T follicular helper cell (primary cell): ENCODE measurements at places on chromosomes 3 and 15.
A peak's percentile ranks its signal among the peaks of the same experiment; 100 is the strongest.

- DNase-seq = no peak
Observed at GRCh38 chr3:9452417-9452816, 55.0 kb downstream of the SETD5 start.

DNA sequence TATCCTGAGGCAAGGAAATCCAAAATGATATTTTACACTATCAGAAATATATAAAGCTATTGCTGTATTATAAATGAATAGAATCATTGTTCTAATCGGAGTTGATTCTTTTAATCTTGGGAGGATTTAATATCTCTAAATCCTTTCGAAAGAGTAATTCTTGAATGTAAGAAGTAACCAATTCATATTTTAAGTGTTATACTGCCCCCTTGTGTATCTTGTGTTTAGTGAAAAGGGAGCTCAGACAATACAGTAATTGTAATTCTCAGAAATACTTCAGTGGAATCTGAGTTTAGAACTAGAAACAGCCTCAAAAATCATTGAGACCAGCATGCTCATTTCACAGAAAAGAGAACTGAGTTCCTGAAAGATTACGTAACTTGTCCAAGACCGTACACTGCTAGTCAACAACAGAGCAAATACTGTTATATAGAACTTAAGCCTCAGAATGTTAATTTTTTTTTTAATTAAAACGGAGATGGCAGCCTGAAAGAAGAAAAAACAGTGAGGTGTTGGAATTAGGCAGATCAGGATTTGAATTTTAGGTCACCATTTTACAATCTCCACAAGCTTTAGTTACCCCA, 42.9 kb downstream of the PLCH1 start:
- DNase-seq = no peak

- DNase-seq = no peak
Observed at GRCh38 chr3:36318621-36319200, 61.6 kb upstream of the STAC start.

- no peak for DNase-seq
Observed at GRCh38 chr15:34861214-34861613, 65.9 kb upstream of the ACTC1 start.

DNA sequence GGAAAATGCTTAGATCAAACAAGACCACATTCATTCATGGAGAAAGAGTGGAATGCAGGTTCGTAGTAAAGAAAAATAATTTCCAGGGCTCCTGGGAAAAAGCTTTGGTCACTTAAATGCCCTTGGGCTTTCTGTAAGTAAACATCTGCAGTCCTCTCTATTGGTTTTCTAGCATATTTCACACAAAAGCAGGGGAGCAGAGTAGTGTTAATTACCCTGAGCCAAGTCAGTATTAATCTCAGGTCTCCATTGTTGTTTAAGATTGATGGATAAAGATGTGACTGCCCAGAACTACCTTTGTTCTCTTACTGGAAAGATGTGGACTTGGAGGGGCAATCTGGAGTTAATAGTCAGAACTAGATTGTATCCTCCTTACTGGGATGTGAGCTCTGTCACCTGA, 242.6 kb downstream of the PTPRG start:
- DNase-seq = no peak

GRCh38 chr3:147816752-147817151, 407.6 kb downstream of the ZIC1 start:
- DNase-seq = no peak

- DNase-seq = no peak
Observed at GRCh38 chr3:57784089-57784735, 28.1 kb downstream of the SLMAP start.

DNA sequence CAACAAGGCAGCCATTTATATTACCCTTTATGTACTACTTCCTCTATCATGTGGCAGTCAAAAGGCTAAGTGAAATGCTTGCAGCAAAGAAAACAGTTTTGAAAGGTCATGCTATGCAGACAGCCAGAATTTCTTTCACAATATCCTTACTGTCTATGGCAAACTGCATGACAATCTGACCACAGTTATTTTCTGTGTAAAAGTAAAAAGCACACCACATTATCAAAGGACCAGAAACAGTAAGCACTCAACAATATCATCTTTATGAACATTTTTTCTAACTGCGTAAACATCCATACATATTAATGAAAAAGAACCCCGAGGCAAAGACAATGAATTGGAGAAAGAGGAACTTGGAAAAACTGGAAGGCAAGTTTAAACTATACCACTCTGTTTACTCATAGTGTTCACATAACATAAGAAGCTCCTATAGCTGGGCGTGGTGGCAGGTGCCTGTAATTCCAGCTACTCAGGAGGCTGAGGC, 47.9 kb downstream of the PIK3CB start:
- DNase-seq = no peak

GRCh38 chr3:158909870-158910269, 108.0 kb downstream of the MFSD1 start:
- no peak for DNase-seq

DNA sequence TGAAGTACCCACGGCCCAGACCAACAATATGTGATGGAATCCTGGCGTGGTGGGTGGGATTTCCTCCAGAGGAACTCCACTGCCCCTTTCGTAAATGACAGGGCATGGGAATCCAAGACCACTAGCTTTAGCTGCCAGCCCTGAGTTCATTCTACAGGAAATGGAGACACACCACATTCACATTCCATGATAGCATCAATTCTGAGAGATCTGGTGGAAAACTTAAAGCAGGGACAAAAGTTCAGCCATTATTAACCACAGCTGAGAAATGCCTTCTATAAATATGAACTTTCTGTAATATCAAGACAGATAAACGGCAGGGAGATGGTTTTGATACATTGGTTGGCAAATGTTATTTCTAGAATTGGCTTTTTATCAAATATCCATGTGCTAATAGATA, 98.2 kb downstream of the FBN1 start:
- no peak for DNase-seq

DNA sequence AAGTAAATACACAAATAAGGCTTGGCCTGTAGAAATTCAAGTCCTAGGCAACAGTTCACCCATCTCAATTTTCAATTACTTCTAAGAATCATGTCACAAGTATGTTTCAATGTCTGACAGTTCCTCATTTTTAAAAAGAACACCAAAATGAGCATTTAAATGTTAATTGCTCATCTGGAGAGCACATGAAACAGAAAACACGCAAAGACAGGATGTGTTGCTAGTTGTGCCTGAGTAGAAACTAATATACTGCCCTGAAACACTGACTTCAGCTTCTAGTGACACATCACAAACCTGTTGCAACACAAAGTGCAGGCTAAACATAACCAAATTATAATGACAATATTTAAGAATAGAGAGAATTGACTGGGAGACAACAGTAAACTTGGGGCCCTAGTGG, 167.3 kb upstream of the THBS1 start:
- no peak for DNase-seq

GRCh38 chr15:101194546-101195125, 57.2 kb downstream of the CHSY1 start:
- no peak for DNase-seq

GRCh38 chr15:91484141-91484540, 369.4 kb upstream of the SLCO3A1 start:
- no peak for DNase-seq

- peak; percentile 40 for DNase-seq
Observed at GRCh38 chr3:38453075-38453912, at the start of gene ACVR2B. Gene ACVR2B (plus strand): TSS chr3:38453890. CDS start chr3:38454323, 433 bp downstream.

GRCh38 chr3:52325686-52326085, 9.6 kb downstream of the DNAH1 start:
- no peak for DNase-seq

- no peak for DNase-seq
Observed at GRCh38 chr15:75076277-75076676, 52.9 kb downstream of the PPCDC start.

DNA sequence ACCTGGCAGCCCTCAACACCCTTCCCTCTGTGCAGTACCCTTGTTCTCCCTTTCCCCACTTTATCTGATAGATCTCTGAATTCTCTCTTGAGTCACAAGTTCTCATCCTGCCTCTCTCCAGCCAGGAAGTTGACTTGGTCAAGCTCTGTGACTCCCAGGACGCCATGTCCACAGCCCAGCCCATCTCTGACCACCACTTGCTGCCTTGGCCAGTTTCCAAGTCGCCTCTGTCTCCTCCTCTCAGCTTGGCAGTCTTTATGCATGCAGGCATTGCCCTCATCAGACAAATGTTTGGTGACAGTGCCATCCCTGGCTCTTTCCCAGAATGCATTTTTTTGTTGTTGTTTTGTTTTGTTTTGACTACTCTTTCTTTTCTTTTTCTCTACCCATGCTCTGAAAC, 25.7 kb downstream of the ZNF35 start:
- no peak for DNase-seq

DNA sequence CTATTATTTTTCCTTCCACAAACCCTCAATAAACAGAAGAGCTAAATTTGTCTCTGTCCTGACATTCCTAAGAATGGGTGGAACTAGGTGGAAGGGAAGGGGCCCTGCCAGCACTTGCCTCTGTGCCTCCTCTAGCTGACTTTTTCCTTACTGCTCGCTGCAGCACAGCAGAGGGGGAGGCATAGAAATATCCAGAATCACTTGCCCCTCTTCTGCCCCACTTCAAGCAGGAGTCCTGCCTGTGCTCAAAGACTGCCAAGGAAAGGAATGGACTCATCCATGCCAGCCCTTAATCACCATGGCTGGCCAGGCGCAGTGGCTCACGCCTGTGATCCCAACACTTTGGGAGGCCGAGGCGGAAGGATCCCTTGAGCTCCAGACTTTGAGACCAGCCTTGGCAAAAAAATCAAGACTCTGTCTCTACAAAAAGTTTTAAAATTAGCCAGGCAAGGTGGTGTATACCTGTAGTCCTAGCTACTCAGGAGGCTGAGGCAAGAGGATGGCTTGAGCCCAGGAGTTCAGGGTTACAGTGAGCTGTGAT, 51.8 kb downstream of the ADCY5 start:
- no peak for DNase-seq

- no peak for DNase-seq
Observed at GRCh38 chr15:61742591-61742990, 317.7 kb downstream of the VPS13C start.

GRCh38 chr3:160444411-160444810, 5.2 kb downstream of the TRIM59 start:
- DNase-seq = no peak

- no peak for DNase-seq
Observed at GRCh38 chr3:78871048-78871447, 896.8 kb downstream of the ROBO1 start.

DNA sequence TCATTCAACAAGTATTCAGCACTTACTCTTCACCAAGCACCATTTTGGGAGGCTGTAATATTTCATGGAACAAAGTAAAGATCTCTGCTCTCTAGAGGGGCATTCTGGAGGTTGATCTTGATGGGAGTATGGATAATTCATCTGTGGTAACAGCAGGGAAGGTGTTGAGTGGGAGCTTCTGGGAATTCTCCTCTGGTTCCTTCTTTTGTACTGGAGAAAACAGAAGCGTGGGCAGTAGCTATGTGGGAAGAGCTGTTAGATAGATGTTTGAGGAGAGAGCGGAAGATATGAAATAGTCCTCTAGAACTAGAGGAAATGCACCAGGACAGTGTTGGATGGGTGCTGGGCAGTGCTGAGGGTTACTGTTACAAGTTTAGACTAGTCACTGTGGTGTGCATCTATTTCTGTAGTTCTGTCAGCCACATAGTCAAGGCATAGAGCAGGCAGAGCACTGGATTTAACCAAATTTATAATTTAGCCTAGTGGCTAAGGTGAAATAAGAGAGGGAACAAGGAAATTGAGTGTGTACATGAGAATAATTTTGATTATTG, 9.6 kb downstream of the NMD3 start:
- DNase-seq = no peak

- no peak for DNase-seq
Observed at GRCh38 chr3:36097209-36097608, 283.1 kb upstream of the STAC start.
